Stimulated activated CD4-positive, alpha-beta T cell treated with anti-CD3 and anti-CD28 coated beads, TNF-alpha, amount 100 ng/mL, for 1 hour (primary cell): ENCODE measurements at places on chromosomes 12 and 14.

- DNase-seq: no peak
Observed at GRCh38 chr12:4607056-4607455, 41.8 kb downstream of the AKAP3 start.

DNA sequence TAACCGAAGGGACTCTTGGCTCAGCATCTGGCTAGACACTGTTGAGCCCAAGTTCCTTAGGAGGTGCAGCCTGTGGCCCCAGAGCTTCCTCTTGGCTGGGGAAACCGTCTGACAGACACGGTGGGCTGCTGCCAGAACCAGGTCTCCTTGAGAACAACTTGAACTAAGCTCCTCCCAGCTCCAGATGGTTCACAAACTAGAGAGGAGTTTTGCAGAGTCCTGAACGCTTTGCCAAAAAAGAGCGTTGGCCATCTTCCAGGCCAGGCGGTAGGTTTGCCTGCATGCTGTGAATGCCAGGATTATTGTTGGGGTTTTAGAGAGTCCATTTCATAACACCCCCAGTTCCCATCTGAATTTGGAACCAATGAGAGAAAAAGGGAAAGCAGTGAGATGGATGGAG, 399.8 kb downstream of the RGS6 start:
- no peak for DNase-seq

GRCh38 chr14:102189874-102190273, 50.2 kb downstream of the WDR20 start:
- no peak for DNase-seq

DNA sequence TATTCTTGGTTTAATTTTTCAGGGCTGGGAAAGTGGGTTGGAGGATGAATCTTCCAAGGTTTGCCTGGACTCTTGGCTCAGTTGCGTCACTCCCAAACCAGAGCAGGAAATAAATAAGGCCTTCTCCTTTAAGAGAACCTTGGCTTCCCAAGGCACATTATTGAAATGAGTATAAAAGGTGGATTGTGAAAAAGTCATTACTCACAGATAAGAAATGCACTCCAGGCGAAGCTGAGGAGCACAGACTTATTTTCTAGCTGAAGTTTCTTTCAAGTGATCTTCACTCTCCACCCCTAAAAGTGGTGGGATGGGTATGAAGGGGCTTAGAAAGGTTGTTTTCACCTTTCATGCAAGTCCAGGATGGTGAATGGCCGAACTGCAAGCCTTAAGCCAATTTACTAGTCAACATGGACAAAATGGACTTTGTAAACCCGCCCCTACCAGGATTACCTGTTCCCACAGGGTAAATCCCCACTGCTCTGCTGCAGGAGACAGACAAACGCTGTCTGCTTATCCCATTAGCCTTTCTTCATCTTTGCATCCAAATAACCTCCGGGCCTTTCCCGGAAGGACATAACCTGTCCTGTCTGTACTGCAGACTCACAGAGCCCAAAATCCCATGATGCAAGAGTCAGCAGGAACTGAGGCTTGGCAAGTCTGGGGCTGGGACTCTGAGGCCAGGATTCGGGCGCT, 207.6 kb downstream of the BCL11B start:
- no peak for DNase-seq

- no peak for DNase-seq
Observed at GRCh38 chr14:101481557-101481956, 79.7 kb upstream of the DIO3 start.

DNA sequence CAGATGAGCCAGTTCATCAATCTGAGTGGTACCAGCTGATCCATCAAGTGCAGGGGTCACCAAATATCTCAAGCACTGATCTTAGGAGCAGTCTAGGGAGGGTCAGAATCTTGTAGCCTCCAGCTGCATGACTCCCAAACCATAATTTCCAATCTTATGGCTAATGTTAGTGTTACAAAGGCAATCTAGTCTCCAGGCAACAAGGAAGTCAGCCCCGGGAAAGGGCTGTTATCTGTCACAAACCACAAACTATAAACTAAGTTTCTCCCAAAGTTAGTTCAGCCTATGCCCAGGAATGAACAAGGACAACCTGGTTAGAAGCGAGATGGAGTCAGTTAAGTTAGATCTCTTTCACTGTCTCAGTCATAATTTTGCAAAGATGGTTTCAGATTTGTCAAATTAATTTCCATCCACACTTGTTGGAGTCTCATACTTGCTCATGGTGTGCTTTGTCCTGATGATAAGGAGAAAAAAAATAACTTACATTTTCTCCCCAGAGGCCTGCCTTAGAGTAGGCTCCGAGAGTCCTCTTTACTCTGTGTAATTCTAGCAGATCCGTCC, 3.9 kb upstream of the ABHD4 start:
- no peak for DNase-seq

DNA sequence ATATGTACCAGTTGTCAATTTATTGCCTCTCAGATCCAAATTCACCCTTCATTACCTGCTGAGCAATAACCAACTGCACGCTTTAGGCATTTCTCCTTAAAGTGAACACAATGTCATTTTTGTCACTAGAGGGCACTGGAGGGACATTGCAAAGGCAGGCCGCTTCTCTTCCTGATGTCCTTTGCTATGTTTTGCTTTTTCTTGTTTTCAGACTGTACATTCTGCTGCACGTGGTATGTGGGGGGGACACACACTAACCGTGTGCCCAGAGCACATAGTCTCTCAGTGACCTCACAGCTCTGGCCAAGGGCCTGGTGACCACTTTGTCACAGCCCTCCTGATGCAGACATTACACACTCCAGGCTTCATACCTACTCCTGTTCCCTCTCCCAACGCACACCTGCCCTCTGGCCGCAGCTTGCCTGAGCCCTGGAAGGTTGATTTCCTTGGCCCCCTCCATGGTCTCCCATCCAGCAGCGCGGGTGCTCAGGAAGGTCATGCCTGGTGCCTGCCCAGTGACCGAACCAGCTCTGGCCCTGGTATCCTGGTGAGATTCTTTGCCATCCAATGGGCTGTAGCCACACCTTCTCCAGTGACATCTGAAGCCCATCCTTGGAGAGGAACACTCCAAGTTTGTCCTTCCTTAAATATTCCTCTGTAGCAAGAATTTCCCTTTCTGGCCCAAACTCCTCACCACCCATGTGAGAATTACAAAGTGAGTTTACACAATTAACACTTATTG, 39.9 kb downstream of the MYO1H start:
- no peak for DNase-seq

- no peak for DNase-seq
Observed at GRCh38 chr14:75318353-75318752, 39.7 kb downstream of the FOS start.

- DNase-seq: no peak
Observed at GRCh38 chr14:102831163-102831804, 54.0 kb downstream of the TRAF3 start.

DNA sequence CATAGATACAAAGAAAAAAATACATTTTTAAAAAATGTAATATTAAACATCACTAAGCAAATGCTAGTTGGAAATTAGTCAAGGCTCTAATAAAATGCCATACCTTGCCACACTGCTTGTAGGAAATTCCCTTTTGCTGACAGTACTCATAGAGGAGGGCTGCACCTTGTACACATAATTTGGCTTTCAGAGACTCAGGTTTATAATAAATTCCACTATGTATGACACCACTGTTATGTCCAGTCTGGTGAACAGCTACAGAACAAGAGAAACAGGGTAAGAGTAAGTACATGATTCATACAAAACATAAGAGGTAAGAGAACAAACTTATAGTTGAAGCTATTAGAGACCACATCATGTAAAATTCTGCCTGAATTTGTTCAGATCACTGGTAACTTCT, 10.1 kb downstream of the L2HGDH start:
- DNase-seq: no peak

- DNase-seq: no peak
Observed at GRCh38 chr12:124491856-124492420, 75.5 kb downstream of the NCOR2 start.

DNA sequence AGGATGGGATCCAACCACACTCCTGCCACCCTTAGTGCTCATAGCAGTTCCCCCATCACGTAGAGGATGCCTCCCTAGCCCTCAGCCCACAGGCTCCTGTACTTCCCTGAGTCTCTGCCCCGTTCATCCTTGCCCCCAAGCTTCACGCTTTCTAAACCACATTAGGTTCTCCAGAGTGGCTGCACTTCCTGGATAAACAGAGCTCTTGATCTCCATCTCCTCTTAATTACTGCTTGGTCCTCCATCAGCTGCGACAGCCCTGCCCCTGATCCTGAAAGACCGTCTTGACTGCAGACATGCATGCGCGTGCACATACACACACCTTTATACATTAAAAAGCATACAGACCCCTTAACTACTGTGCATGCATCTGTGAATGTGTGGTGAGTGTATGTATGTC, 530.0 kb downstream of the BCL11B start:
- DNase-seq: no peak

GRCh38 chr14:101315802-101316296, 245.4 kb upstream of the DIO3 start:
- no peak for DNase-seq

DNA sequence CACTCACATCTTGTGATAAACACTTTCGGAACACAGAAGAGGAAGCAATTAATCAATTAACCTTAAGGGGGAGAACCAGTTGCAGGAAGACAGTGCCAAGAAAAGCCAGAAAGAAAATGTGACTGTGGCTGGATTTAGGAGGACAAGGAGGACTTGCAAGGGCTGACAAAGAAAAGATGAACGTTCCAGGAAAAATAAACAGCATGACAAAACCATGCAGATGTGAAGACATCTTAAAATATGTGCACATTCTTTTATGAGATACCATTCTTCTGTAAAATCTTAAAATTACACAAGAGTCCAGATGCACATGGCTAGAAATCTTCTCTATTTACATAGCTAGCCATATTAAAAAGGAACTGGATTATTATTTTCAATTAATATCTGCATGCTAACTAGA, 33.4 kb downstream of the KITLG start:
- DNase-seq: no peak

DNA sequence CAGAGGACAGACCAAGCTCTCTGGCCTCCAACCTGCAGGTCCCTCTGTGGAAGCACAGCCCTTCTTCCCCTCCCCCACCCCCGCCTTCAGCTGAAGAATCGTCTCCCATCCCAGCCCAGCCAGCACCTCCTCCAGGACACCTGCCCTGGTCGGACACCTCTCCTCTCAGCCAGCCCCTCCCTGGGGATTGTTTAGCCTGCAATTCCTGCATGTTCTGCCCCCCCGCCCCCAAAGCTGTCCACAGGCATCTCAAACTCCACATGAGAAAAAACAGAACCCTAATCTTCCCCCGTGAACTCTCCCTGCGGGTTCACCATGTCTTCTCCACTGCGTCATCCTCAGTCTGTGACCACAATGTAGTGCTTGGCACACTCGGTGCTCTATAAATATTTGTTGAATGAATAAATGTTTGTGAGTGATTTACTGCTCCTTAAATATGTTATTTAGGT, 24.1 kb downstream of the PRIMA1 start:
- no peak for DNase-seq

GRCh38 chr12:112590281-112590680, 171.5 kb downstream of the PTPN11 start:
- DNase-seq: no peak

GRCh38 chr12:113271853-113272561, 50.7 kb downstream of the TPCN1 start:
- no peak for DNase-seq

- DNase-seq: no peak
Observed at GRCh38 chr14:103308717-103309616, 25.1 kb upstream of the EIF5 start.

GRCh38 chr12:3150308-3150670, 73.1 kb downstream of the TSPAN9 start:
- no peak for DNase-seq

DNA sequence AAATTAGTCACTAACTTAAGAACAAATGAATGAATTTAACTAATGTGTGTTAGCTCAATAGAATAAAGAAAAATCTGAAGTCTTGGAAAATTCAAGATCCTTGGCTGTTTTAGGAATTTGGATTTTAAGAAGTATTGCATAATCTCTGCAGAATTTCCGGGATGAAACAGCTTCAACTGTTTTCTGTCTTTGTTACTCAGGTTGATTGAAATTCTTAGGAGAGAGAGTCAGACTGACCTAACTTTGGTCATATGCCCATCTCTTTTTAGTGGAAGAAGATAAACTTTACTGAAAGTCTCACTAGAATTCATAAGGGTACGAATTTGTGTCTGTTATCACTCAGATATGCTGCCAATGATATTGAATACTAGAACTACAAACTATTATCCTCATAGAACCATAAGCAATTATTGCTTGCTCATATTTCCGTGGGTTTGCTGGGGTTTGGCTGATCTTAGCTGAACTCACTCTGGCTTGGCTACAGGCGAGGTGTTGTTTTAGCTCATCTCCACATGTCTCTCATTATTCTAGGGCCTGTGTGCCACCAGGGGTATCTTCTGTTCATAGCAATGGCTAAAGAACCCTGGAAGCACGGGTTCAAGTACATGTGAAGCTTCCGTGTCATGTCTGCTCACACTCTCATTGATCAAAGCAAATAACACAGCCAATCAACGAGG, 257.4 kb upstream of the NOVA1 start:
- no peak for DNase-seq

GRCh38 chr12:12909995-12910420, 18.6 kb downstream of the GPRC5A start:
- no peak for DNase-seq

- no peak for DNase-seq
Observed at GRCh38 chr12:67747869-67748742, 99.6 kb downstream of the DYRK2 start.

DNA sequence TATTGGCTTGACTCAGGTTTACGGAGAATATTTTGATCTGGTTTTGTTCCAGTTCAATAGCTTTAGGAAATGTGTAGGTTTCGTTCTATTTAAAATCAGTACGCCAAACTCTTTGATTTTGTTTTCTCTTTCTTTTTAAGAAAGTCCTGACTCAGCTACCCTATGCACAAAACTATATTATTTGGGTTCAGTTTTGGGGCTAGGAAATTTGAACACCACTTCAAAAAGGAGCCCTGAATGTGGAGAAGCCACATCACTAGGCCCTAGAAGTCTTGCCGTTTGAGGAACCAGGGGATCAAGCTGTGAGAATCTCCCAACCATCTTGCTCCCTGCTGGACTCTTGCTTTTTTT, 168.2 kb upstream of the BCL2L14 start:
- DNase-seq: no peak

DNA sequence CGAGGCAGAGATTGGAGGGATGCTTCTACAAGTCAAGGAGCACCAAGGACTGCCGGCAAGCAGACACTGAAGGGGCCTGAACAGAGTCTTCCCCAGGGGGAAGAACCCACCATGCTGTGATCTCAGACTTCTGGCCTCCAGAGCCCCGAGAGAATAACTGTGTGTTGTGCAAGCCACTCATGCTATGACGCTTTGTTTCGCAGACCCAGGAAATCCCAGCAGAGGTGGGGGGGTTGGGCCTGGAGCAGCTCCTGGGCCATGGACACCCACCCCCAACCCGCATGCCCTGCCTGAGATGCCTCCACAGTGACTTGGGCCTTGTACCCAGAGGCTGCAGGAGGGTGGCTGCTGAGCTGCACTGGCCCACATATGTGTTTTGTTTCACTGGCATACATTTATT, 31.2 kb downstream of the ARL6IP4 start:
- DNase-seq: no peak

GRCh38 chr12:76242813-76243550, 105.2 kb downstream of the BBS10 start:
- no peak for DNase-seq

- no peak for DNase-seq
Observed at GRCh38 chr14:92122351-92122677, 545 bp downstream of the CPSF2 start.
